Spleen (tissue), 13 donors: ENCODE measurements at places on chromosomes 2 and 18. TPM values are rescaled to one million over a fixed set of nuclear protein-coding genes. Genes with fewer than 3 reads are reported as not detected.
A peak's percentile ranks its signal among the peaks of the same experiment; 100 is the strongest.

GRCh38 chr2:30234180-30234971, 3.0 kb downstream of the LBH start:
- H3K27me3 ChIP-seq: peaks cover 29% of the 10 kb centered on the region
- H3K4me3 ChIP-seq: peak overlapping the region; percentile 82
- DNase-seq: peak; percentile 79
- peaks cover 62% of the 10 kb centered on the region for H3K4me1 ChIP-seq
- peaks cover 32% of the 10 kb centered on the region for H3K36me3 ChIP-seq

GRCh38 chr18:10197097-10197496, 257.3 kb upstream of the APCDD1 start:
- no peak overlapping the region for H3K27ac ChIP-seq
- H3K27me3 ChIP-seq: no peaks in the 10 kb centered on the region
- no peak for DNase-seq
- no peak overlapping the region for H3K4me3 ChIP-seq
- H3K4me1 ChIP-seq: no peaks in the 10 kb centered on the region
- no peaks in the 10 kb centered on the region for H3K36me3 ChIP-seq

- no peaks in the 10 kb centered on the region for H3K4me1 ChIP-seq
- H3K4me3 ChIP-seq: no peak overlapping the region
- H3K27ac ChIP-seq: no peak overlapping the region
- peaks cover 99% of the 10 kb centered on the region for H3K36me3 ChIP-seq
- DNase-seq: no peak
These were observed 73.1 kb downstream of the EIF5B start for GRCh38 chr2:99410276-99410675.

TXNDC2 gene
- total RNA-seq: 0.40 TPM

DNA sequence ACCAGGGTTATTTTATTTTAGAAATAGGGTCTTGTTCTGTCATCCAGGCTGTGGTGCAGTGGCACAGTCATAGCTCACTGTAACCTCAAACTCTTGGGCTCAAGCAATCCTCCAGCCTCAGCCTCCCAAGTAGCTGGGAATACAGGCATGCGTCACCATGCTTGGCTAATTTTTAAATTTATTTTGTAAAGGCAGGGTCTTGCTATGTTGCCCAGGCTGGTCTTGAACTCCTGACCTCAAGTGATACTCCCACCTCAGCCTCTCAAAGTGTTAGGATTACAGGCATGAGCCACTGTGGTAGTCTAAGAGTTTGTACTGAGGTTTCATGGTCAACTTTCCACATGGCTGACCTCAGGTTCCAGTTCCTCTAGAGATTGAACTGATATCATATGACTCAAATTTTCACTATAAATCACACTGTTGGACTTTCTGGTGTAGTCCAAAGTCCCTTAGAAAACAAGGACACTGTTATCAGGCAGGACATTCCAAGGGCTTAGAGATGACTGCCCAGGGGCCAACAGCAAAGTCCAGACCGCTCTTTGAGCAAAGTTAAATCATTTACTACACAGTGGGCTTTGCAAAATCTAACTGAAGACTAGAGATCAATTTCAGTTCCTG, 82.0 kb upstream of the MEX3C start:
- no peaks in the 10 kb centered on the region for H3K27me3 ChIP-seq
- H3K27ac ChIP-seq: no peak overlapping the region
- H3K4me3 ChIP-seq: no peak overlapping the region
- H3K36me3 ChIP-seq: no peaks in the 10 kb centered on the region
- no peak for DNase-seq
- no peaks in the 10 kb centered on the region for H3K4me1 ChIP-seq

NYAP2 gene
- total RNA-seq: 0.16 TPM
